Memory B cell (primary cell): ENCODE measurements at places on chromosomes 6 and 20.

- DNase-seq: no peak
Measured at GRCh38 chr6:144127097-144127496, 23.2 kb upstream of the STX11 start.

DNA sequence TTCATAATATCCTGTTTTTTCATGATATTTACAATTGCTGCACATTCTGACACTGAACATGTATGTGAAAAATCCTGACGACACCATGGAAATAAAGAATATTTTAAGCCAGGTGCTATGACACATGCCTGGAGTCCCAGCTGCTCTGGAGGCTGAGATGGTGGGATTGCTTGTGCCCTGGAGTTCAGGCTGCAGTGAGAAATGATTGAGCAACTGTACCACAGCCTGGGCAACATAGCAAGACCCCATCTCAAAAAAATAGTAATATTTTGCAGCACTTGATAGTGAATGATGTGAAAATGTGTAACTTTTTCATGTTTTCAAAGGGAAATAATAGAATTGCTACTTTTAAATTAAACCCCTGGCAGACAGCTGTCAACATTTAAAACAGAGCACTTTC is 137.1 kb downstream of the ADGRG6 start:
- DNase-seq: no peak

DNA sequence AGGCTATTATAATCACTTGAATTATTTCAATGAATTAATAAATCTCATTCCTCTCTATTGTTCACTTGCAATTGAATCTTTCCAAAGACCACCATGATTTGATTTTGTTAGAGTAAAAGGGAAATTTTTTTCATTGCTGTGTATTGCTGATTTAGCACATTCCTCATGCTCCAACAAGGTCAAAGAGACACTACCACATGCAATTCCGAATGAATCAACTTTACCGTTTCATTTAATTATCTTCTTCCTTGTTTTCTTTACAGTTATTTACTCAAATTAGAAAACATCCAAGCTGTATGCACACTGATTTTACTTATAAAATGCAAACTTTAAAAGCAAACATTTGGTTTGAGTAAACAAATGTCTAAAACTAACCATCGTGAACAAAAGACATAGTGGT is 967 bp downstream of the KIAA0408 start:
- no peak for DNase-seq

- DNase-seq: no peak
Measured at GRCh38 chr6:91087908-91088307, 501.0 kb upstream of the MAP3K7 start.

- DNase-seq: no peak
Measured at GRCh38 chr6:165098165-165098564, 211.2 kb downstream of the C6orf118 start.

GRCh38 chr6:110815411-110816409 is at the start of gene CDK19:
Gene CDK19, minus strand, starts transcription at chr6:110815469. Its CDS starts 333 bp downstream, at chr6:110815136.
- peak; percentile 95 for DNase-seq

- no peak for DNase-seq
Measured at GRCh38 chr6:68639211-68639610, 4.1 kb downstream of the ADGRB3 start.

GRCh38 chr6:113953346-113953745 is 17.6 kb downstream of the HDAC2 start:
- no peak for DNase-seq

DNA sequence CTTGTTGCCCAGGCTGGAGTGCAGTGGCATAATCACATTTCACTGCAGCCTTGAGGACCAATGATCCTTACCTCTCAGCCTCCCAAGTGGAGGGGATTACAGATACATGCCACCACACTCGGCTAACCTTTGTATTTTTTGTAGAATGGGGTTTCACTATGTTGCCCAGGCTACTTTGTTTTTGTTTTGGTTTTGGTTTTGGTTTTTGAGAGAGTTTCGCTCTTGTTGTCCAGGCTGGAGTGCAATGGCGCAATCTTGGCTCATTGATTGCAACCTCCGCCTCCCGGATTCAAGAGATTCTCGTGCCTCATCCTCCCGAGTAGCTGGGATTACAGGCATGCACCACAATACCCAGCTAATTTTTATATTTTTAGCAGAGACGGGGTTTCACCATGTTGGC is 105.5 kb downstream of the BMP7 start:
- no peak for DNase-seq

DNA sequence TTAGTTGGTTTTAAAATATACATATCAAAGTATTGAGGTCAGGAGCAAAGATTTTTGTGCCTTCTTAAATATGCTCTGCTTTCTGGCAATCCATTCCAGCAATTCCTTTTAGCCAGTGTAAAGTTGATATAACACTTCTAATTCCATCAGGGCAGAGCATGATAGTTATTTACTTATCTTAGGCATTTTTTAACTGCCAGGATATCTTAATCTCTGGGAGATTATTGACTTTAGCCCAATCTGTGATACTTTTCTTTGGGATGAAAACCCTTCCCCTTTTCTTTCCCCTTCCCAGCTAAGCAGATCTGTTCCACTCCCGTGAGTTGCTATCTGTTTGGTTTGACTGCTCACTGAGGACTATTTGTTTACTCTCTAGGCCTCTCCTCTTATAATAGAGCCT is 168.7 kb upstream of the RSPO3 start:
- DNase-seq: no peak

GRCh38 chr6:3041606-3042005 is 26.7 kb upstream of the RIPK1 start:
- DNase-seq: no peak

- DNase-seq: no peak
Measured at GRCh38 chr6:111748231-111748647, 125.0 kb downstream of the FYN start.

GRCh38 chr6:135638108-135638507 is 140.6 kb upstream of the AHI1 start:
- no peak for DNase-seq

DNA sequence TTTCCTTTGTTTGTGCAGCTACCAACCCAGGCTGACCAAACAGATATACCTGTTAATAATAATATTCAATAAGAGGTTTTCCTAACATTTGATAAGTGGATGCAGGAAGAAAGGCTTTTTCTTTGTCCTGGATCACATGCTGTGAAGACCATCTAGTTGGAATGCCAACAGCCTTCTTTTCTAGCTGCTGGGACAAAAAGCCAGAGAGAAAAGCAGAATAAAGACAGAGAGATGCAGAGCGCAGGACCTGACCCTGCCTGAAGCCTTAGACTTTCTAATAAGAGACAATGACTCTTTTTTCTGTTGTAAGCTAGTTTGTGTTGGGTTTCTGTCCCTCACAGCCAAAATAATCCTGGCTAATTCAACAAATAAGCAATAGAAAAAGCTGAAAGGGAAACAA is 308.2 kb downstream of the PHF3 start:
- DNase-seq: no peak

GRCh38 chr6:54990001-54990400 is 143.4 kb downstream of the FAM83B start:
- DNase-seq: no peak

DNA sequence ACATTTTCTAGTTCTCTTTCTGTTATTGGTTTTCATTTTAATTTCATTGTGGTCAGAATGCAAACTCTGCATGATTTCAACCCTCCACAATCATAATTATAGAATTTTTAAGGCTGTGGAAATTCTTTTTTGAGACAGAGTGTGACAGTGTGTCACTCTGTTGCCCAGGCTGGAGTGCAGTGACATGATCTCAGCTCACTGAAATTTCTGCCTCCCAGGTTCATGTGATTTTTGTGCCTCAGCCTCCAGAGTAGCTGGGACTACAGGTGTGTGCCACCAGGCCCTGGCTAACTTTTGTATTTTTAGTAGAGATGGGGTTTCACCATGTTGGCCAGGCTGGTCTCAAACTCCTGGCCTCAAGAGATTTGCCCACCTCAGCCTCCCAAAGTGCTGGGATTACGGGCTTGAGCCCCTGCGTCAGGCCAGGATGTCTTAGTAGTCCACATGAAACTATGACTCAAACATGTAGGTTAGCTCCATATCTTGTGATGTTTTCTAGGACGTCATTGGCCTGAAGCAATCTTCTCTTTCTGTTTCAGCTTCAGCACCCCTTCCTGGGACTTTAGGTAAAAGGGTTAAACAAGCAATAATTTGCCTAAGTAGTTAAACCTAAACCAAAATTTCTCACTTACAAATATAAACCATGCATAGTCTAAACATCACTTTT is 47.4 kb upstream of the SAMD3 start:
- no peak for DNase-seq

GRCh38 chr6:53691252-53691651 is 25.7 kb upstream of the KLHL31 start:
- DNase-seq: no peak

DNA sequence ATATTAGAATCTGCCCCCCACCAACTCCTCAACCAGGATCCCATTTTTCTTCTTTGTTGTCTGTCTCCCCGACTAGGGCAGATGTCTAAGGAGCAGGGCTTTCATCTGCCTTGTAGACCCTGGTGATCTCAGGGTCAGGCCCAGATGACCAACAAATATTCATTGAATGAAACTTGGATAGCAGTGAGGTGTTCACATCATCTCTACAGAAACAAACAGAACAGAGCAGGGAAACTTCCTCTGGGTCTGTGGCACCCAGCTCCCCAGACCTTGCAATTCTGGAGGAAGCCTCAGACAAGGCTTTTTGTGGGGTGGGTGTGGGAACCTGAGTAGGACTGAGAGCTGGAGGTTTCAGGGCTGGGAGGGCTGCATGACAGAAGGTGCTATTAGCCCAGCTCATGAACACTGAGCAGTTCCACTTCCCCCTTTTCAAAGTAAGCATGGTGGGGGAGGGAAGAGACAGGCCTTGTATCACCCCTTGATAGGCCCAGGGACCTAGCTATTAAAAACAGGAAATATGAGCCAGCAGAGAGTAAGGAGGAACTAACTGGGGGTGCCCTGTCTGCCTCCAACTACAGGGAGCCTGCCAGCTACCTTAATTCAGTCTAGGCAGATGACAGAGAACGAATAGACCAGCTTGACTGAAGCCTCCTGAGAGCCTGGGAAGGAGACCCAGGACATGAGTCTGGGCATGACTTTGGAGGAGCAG is 37.3 kb upstream of the TOP1 start:
- peak; percentile 87 for DNase-seq

- peak; percentile 3 for DNase-seq
Measured at GRCh38 chr20:39516964-39517363, 554.8 kb downstream of the DHX35 start.

DNA sequence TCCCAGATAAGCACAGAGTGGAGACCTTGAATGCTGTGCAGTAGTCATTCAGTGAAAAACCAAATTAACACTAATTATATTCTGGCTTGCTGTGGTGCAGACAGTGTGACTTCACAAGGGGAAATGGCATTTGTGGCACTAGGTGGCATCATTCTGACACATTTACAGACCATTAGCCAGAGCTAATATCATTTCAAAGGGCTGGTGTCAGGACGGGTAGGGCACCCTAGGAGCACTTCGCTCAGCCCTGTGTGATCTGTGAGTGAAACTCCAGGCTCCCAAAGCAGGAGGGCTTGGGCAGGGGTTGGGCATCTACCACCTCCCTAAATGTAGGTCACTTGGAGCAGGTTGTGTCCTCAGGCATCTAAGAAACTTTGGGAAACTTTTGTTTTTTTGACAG is 555.8 kb downstream of the PKHD1 start:
- no peak for DNase-seq

- no peak for DNase-seq
Measured at GRCh38 chr6:100472674-100473073, 8.0 kb upstream of the SIM1 start.

- DNase-seq: no peak
Measured at GRCh38 chr6:99344289-99344688, 5.2 kb downstream of the FAXC start.

GRCh38 chr20:58112017-58112781 is 116.3 kb downstream of the ANKRD60 start:
- no peak for DNase-seq
